NCI-H774 (cell line): ENCODE measurements at places on chromosomes 11 and 22.
A peak's percentile ranks its signal among the peaks of the same experiment; 100 is the strongest.

DNA sequence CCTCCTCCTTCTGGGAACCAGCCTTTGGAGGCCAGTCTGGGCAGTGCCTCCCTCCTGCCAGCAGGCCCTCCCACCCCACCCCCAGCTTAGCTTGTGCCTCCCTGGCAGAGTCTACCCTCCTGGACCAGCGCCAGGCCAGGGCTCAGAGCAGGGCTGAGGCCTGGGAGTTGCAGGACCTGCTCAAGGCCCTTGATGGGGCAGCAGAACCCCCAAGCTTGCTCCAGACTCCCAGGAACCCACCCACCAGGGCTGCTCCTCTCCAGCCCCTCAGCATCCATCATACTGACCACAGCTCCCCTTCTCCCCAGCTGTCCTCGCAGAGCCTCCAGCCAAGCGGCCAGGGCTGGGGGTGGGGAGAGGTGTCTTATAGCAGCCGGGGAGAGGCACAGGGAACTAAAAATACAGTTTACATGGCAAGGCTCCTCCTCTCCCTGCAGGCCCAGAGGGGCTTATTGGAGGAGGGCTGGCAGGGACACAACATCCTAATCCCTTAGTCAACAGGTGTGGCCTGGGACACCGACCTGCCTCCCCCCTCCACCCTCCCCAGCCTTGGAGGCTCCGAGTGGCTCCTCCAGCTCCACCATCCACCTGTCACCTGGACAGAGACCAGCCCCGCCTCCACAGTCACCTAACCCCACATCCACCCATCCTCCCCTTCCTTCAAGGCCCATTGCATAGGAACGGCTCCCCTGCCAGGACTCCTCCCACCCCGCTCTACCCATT lies 5.2 kb upstream of the MB start:
- no peak for DNase-seq

GRCh38 chr11:69492201-69492991 lies 10.9 kb downstream of the LINC01488 start:
- DNase-seq, result no peak

GRCh38 chr22:23844739-23845202 lies 6.0 kb upstream of the DERL3 start:
- no peak for DNase-seq

DNA sequence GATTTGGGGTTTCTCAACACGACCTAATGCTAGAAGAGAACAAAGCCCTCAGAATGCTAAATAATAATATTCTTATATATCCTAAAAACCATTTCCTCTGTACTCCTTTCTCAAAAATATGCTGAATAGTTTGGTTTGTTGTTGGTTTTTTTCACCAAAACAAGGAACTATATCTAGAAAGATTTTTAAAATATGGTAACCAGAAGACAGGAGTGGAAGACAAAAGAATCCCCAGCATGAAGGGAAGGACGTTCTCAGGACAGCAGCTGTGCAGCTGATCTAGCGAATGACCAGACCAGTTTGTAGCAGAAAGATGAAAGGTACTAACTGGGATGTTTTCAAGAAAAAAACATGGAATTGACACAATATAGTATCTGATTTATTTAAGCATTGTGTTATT lies 19.3 kb downstream of the FEZ1 start:
- no peak for DNase-seq

- DNase-seq, result no peak
Measured at GRCh38 chr11:129658526-129658867, 157.2 kb upstream of the TMEM45B start.

DNA sequence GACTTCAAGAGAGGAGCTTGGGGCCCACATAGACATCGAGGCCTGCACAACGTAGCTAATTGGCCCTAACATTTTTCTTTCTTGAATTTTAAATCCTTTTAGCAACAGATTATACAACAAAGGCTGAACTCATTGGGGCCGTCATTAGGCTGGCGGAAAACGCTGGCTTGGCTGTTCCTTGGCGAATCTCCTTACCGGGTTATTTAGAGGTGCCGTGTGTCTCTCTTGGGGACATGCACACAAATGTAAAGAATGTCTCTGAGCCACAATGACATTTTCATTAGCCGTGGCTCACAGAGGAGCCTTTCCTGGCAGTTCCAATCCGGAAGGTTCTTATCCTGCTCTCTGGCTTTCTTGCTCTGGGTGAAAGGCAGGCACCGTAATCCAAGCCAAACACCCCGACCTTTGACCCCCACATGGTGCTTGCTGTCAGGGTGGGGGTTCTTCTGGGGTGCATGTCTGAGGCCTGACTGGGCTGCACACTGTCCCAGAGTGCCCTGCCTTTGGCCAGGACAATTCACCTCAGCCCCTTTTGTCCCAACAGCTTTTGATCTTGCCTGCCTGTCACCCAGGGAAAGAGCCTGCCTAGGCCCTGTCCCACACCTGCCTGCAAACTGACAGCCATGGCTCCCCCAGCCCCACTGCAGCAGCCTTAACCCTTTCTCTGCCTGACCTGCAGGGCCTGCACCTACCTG lies 9.2 kb upstream of the FGF3 start:
- no peak for DNase-seq

GRCh38 chr11:58580311-58580710 lies 1.4 kb downstream of the ZFP91 start:
- no peak for DNase-seq

- peak; percentile 38 for DNase-seq
Measured at GRCh38 chr11:113475160-113475761, at the start of gene DRD2. Gene DRD2 (minus strand): TSS chr11:113475398. CDS start chr11:113424651, 50,747 bp downstream.

GRCh38 chr22:31345331-31346254 lies 553 bp downstream of the PATZ1 start:
- DNase-seq, result peak; percentile 79
